ENCODE measurements at places on chromosomes 12 and 14.

DNA sequence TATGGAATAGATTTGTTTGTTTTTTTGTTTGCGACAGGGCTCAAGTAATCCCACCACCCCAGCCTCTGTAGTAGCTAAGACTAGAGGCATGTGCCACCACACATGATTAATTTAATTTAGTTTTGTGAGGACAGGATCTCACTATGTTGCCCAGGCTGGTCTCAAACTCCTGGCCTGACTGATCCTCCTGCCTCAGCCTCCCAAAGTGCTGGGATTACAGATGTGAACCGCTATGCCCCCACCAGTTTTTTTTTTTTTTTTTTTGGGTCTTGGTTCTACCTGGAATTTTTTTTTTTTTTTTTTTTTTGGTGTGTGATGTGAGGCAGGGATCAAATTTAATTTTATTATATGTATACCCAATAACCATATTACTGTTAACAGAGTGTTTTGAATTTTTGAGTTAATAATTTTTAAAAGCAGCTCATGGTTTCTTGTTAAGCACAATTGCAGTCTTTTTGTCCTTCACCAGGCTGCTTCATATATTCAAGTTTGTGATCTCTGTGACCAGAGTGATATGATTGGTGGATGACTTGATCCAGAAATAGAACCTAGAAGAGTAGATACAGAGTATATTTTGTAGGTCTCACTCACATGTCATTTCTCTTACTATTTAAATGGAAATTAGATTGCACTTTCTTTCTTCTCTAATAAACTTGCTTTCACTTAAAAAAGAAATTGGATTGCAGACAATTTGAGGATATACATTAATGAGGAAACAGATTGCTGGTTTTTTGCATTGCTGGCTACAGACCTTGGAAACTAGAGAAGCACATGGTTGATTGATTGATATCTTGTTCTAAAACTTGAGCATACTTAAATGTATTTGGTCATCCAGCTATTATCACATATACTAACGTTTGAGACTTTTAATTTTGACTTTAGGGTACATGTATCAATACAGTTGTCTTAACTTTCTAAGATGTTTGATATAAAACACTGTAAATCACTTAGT lies 13.2 kb downstream of the ADIPOR2 start:
- no peak for DNase-seq

DNA sequence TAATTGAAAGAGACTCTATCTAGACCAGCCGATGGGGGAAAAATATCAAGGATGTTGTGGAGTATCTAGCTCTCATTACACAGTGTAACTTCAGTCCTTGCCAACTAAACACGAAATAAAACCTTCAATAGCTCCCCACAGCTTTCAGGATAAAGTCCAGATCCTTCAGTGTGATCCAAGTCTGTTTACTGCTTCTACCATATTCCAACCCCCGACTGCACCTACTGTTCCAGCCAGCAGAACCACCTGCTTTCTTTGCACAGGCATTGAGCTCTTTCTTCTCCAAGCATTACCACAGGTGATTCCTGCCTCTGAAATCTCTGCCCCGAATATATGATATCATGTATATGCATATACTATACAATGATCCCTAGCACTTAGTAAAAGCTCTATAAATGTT lies 2.2 kb upstream of the LRRC23 start:
- DNase-seq: no peak

GRCh38 chr12:104182621-104183378 lies 32.8 kb upstream of the TXNRD1 start:
- no peak for DNase-seq

- DNase-seq: no peak
Measured at GRCh38 chr12:46177025-46177424, 91.8 kb downstream of the SLC38A1 start.
